NCI-H446 (cell line): ENCODE measurements at places on chromosomes 5 and 9.

GRCh38 chr9:104025945-104026344, 68.2 kb upstream of the SMC2 start:
- DNase-seq, result no peak

GRCh38 chr9:5841771-5842573, 9.1 kb upstream of the ERMP1 start:
- no peak for DNase-seq

- DNase-seq, result no peak
Measured at GRCh38 chr5:56360816-56361215, 127.7 kb upstream of the ANKRD55 start.

- DNase-seq, result no peak
Measured at GRCh38 chr9:72772661-72773060, 180.2 kb downstream of the ALDH1A1 start.

DNA sequence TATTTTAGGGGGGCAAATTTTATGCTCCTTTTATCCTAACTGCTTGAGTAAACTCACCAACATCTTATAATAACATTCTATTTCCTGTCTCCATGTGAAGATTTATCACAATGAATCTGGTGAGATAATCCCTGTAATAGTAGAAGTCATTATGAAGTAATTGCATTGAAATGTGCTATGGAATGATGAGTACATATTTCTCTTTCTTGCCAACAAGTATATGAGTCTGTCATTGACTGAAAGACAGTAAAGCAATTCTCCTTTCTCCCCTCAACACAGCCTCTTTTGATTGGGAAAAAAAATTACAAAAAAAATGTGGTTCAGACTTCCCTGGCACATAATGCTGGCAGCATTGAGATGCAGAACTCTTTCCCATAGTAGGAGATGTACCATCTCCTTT, 459.2 kb upstream of the RGMB start:
- no peak for DNase-seq

- no peak for DNase-seq
Measured at GRCh38 chr9:109072821-109073435, 46.8 kb downstream of the TMEM245 start.

DNA sequence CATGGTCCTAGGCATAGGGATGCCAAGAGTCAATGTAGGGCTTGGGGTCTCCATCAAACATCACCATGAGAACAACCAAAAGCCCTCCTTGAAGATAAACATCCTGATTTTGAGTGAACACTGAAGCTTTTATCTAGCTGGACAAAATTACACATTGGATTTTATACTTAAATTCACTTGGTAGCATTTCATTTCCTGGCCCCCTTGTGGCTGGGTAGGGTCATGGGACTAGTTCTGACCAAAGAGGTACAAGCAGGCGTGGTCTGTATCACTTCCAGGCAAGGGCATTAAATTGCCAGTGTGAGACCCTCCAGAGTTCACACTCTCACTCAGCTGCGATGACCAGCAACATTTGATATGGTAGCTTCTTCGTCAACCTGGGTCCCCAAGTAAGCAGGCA, 320.3 kb downstream of the ACTL7B start:
- no peak for DNase-seq

DNA sequence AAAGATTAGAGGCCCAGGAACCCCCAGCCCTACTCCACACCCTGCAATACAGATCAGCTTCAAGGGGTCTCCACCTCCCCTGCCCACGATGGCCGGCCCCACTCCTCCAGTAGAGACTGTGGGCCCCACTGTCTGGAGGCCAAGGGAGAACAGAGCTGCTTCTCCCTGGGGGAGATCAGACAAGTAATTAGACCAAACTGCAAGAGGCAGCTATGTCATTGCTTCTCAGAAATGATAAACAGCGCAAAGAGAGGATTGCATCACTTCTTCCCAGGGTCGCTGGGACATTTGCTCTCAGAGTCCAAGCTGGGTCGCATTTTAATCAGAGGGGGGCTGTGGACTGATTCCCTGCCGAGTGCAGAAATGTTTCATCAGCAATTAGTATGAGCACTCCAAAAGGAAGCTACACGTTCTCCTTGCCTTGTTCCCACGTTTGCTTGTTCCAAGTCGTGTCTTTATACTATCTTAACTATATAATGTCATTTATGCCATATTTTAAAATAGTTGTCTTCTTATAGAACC, 59.9 kb downstream of the ROPN1L start:
- DNase-seq, result no peak

GRCh38 chr9:94783928-94784327, 57.4 kb downstream of the AOPEP start:
- no peak for DNase-seq

DNA sequence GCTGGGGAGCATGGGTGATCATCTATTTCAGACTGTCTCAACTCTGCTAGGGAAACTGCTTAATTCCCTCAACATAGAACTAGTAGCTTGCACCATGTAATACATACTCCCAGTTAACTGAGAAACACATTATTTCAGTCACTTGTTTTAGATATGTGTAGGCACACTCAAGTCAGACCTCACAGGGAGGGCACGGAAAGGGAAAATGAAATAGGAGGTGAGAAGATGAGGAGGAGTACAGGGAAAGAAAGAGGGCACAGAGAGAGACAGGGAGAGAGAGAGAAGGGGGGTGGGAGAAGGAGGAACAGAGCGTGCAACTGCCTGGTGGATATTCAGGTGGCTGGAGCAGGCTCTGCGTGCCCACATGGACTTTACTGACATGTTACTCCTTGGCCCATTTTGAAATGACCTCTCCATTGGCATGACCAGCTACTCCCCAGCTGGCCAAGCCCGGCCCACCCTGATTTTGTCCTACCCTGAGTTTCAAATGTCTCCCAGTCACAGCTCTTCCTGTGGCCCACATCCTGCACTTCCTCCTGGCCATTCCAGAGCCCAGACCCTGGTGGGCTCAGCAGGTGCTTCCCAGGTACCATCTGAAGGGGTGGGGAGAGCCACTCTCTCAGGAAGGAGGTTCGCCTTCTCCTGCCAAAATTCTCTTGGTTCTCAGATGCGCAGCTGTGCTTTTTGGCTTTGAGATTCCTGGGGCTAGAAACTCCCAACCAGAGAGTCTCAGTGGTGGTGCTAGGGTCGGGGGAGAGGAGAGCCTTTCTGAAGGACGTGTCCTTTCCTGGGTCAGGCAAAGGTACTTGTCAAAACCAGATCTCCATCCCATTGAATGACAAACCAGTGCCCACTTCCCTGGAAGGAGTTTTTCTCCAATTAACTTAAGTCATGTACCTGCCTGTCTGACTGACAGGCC, 229.4 kb downstream of the FSTL4 start:
- DNase-seq, result no peak

- no peak for DNase-seq
Measured at GRCh38 chr5:531749-532315, 7.6 kb upstream of the SLC9A3 start.

DNA sequence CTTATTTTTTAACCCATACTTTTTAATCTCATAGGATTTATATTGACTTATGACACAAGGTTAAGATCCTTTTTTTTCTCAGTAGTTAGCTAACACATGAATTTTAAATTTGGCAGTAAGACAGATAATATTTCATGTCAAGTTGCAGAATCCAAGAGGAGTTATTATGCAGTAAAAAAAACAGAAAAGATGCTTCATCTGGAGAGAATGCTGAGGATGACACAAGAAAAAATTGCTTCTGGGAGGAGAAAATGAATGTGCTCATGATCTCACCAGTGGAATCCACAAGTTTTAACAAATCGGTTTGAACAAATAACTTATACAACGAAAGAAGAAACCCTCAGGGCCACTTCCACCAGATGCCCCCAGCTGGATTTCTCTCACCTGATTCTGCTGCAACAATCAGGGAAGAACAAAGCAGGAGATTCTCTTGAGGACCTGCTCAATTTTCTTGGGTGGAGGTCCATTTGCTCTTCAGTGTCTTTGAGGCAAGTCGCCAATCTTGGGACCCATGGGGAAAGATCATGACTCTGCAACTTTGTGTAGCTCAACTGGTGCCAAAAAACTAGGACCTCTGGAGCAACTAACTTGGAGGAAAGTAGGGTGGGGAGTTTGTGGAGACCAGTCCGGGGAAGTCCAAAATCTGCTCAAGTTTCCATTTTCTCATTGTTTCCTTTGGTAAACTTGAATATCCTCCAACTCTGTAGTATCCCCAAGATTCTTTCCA, 50.5 kb upstream of the TNFSF15 start:
- no peak for DNase-seq

DNA sequence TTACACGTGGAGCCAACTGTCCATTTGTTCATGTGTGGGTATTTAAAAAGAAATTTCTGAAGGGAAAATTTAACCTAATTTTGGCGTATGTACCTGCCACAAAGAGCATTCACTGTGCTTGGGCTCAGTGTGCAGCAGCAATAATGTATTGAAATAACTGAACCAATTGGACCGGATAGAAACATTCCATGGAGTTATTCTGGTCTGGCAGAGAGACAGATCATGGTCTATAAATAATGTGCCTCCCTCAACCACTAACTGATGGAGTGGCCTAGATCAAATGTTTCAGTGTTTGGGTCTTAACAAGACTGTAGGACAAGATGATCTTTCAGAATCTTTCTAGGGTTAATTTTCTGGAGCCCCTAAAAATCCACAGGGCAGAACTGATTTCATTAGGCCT, 469.7 kb downstream of the PRELID2 start:
- no peak for DNase-seq

GRCh38 chr5:38603691-38604090, 47.2 kb upstream of the LIFR start:
- DNase-seq, result no peak

GRCh38 chr5:133838286-133838685, 130.1 kb downstream of the C5orf15 start:
- no peak for DNase-seq

- DNase-seq, result no peak
Measured at GRCh38 chr5:139634541-139634940, 13.6 kb upstream of the CXXC5 start.

DNA sequence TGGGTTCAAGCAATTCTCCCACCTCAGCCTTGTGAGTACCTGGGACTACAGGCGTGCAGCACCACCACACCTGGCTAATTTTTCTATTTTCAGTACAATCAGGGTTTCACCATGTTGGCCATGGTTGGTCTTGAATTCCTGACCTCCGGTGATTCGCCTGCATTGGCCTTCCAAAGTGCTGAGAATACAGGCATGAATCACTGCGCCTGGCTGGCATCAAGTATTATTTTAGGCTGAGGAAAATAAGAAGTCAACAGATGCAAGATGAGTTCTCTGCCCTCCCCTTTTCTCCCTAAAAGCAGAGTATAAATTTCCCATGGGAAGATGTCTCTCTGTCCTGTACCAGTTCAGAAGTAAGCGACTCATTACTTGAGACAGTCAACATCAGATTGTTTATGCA, 71.5 kb downstream of the ELAVL2 start:
- DNase-seq, result no peak

GRCh38 chr5:137822158-137822764, 45.4 kb upstream of the MYOT start:
- DNase-seq, result peak; percentile 56

- DNase-seq, result no peak
Measured at GRCh38 chr5:58315794-58316193, 144.1 kb downstream of the PLK2 start.

- DNase-seq, result no peak
Measured at GRCh38 chr5:135307143-135307903, 91.7 kb downstream of the MACROH2A1 start.

DNA sequence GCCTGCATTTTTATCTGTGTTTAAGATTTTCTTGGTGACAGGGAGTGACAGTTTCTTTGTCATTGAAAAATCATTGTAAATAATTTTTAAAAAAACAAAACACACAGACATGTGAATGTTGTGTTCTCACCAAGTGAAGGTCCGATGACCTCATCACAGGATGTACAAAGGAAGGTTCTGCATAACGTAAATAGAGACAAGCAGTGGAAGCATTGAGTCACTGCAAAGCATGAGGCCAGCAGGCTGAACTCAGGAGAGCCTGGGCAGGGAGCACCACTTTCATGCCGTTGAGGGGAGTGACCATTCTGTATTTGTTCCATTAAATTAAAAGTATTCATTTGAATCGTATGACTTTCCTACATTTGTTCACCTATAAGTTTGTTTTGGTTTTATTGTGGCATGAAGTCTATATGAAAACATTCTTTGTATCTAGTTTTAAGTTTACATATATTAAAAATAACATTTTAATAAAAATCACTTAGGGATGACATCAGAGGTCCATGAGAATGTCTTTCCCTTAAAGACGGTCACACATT, 70.4 kb upstream of the TLE1 start:
- DNase-seq, result no peak
